AG10803 (cell line): ENCODE measurements at places on chromosomes 2 and 18.

DNA sequence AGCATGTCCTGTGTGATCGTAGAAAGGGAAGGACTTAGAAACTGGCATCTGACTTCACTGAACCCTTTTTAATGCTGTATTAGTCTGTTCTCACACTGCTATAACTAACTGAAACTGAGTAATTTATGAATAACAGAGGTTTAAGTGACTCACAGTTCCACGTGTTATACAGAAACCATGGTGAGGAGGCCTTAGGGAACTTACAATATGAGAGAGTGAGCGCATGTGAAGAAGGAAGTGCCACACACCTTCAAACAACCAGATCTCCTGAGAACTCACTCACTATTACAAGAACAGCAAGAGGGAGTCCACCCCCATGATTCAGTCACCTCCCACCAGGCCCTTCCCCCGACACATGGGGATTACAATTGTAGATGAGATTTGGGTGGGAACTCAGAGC lies 811.3 kb downstream of the CPS1 start:
- no peak for DNase-seq

GRCh38 chr2:211237586-211238275 lies 681.3 kb downstream of the CPS1 start:
- no peak for DNase-seq

- no peak for DNase-seq
These were observed 519.6 kb upstream of the LINC00305 start for GRCh38 chr18:64668461-64668962.

GRCh38 chr18:75264195-75264594 lies 53.6 kb downstream of the TSHZ1 start:
- DNase-seq = no peak

- DNase-seq = no peak
These were observed 10.3 kb downstream of the SNED1 start for GRCh38 chr2:241008711-241009121.

DNA sequence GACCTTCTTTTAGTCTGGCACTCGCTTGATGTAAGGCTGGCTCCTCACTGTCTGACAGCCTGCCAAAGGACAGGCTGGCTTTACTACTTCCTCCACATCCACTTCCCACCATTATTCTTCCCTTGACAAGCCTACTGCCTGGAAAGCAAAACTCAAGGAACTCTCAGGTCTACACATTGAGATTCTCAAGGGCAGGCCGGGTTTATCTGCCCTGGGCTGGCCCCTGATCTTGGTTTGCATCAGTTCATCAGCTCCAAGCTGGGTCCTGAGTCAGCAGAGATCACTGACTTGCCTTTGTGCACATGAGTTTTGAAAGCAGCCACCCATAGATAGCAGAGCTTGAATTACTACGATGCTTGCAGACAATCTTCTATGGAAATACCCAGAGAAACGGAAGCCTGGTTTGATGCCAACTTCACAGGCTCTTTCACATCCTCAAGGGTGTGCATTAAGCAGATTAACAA lies 53.9 kb downstream of the KCTD18 start:
- DNase-seq = no peak

GRCh38 chr2:55653255-55653654 lies 35.8 kb upstream of the PPP4R3B start:
- no peak for DNase-seq

GRCh38 chr2:43524177-43524965 lies 71.5 kb downstream of the THADA start:
- DNase-seq = peak; percentile 4

DNA sequence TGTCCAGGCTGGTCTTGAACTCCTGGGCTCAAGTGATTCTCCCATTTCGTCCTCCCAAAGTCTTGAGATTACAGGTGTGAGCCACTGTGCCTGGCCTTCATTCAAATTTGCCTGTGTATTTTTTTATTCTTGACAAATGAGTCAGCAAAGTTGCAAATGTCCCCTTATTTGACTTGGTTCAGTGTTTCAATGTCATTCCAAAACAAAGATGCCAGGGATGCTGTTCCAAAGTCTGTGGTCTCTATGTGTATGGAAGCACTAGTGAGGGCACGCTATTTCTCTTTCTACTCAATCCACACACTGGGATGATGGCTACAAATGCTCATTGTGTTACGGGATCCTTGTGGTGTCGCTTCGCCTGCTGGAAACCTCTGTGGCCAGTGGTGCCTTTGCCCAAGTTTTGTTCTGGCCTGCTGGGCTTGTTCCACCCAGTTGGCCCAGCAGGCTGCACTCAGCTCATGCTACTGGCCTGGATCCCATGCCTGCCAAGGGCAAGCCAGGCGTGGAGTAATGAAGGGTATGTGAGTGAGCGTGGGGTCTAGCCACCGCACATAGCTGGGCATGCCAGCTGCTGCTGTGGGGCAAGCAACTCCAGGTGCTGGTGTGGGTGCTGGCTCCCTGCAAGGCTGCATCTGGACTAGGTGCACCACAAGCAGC lies 35.6 kb downstream of the FBXO48 start:
- DNase-seq = no peak

GRCh38 chr18:44098551-44099098 lies 582.1 kb upstream of the SETBP1 start:
- peak; percentile 56 for DNase-seq

DNA sequence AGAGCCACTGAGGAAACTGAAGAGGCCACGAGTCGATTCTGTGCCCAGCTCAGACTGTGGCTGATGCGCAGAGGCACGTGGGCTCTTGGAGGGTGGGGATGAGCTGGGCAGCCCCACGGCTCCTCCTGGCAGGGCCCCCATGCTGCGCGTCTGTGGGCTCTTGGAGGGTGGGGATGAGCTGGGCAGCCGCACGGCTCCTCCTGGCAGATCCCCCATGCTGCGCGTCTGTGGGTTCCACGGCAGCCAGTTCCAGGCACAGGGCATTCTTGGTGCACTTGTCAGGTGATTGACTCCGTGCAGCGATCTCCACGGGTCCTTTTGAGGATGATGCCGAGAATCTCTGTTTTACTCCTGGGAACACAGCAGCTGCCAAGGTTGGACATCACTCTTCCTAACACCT lies 138.1 kb upstream of the ZNF236 start:
- DNase-seq = no peak

DNA sequence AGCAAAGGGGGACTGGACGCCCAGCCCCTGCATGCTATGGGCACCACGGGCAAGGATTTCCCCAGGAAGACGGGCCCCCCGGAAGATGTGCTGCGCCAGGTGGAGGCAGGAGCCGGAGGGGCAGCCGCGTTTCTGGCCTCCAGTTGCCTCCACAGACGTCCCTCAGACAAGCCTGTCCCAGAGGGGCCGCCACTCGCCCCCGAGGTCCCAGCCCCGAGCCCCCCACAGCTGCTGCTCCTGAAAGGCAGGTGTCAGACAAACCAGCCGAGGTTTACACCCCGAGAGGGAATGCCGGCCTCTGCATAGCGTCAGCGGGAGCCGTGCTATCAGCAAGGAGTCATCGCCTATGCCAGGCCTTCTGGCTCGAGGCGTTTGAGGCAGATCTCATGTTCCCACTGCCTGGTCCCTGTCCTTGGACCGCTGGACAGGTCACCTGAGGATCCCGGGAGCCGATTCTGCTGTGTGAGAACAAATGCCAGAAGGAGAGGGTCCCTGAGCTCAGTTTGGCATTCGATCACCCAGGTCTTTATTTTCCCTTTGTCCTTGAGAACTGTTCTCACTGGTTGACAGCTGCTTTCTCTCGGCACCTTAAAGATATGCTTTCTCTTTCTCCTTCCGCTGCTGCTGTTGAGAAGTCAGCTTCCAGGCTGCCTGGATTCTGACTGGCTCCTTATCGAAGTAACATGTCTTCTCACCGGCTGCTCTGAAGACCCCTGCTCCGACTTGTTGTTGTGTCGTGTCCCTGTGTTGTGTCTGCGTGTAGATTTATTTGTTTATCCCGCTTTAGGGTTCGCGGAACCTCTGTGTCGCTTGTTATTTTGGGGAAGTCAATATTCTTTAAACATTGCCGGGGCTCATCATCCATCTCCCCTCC lies 20.6 kb downstream of the CROCC2 start:
- DNase-seq = peak; percentile 13

DNA sequence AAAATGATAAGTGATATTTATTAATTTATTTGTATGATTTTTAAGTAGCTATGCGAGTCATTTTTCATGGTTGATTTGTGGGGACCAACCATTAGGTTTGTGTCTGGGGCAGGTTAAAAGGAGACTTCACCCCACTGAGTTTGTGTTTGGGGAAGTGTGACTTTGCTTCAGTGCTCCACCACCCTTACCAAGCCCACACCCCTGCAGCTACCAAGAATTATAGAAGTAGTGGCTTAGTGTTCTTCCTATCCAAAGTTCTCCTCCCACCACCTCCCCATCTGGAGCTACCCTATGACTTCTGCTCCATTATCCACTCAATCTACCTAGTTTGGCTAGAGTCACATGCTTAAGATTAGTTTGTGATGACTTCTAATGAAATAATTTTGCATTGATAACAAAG lies 182.1 kb upstream of the ZEB2 start:
- DNase-seq = no peak

GRCh38 chr18:2672872-2673271 lies 17.3 kb downstream of the SMCHD1 start:
- no peak for DNase-seq

DNA sequence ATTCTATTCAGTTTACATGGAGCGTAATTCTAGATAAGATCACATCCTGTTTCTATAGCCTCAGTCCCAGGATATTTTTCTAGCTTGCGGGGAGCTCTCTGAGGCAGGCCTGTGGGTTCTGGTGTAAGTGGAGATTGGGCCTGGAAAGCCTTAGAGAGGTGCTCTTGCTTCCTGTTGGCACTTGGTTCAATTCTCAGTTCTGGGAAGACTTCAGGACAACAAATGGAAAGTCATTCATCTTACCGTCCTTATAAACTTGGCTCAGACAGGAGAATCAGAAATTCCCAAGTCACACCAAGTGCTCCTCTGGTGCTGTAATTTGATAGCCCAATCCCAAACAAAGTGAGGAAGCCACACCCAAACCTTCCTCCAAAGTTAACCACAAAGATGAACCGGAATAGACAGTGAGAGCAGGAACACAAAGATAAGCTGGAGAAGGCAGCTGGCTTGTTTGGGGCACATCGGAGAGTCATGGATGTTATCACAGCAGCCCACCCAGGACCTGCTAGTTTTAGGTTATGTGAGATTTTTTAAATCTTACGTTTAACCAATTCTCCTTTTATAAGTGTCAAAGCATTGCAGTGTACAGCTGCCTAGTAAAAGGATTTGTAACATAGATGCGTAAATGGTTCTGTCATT lies 144.3 kb upstream of the MAP3K20 start:
- no peak for DNase-seq

- no peak for DNase-seq
These were observed 3.0 kb upstream of the STK17B start for GRCh38 chr2:196174404-196174803.

DNA sequence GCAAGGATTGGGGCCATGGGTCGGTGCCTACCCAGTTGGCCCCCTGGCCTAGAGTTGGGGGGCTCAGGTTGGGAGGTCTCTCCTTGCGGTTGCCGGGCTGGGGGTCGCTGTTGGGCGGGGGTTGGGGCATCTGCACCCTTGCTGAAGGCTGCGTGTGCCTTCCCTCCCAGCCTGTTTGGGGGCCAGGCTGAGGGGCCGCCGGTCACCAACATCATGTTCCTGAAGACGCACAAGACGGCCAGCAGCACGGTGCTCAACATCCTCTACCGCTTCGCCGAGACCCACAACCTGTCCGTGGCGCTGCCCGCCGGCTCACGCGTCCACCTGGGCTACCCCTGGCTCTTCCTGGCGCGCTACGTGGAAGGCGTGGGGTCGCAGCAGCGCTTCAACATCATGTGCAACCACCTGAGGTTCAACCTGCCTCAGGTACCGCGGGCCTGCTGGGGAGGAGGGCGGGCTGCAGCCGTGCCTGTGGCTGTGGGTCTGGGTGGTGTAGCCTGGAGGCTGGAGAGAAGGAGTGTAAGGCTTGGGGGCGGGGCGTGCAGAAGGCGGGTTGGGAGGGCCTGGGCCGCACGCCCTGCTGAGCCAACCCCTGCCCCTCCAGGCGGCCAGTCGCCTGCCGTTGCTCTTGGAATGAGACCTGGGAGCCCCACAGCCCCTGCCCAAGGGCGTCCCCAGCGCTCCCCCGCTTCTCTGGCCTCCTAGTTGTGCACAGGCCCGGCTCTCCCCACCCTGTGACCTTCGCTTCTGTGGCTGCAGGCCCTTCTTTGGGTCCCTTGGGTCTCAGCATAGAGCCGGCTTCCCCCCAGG lies 7.2 kb upstream of the NEU4 start:
- DNase-seq = no peak

GRCh38 chr2:107597507-107597906 lies 229.2 kb upstream of the RGPD4 start:
- DNase-seq = no peak

DNA sequence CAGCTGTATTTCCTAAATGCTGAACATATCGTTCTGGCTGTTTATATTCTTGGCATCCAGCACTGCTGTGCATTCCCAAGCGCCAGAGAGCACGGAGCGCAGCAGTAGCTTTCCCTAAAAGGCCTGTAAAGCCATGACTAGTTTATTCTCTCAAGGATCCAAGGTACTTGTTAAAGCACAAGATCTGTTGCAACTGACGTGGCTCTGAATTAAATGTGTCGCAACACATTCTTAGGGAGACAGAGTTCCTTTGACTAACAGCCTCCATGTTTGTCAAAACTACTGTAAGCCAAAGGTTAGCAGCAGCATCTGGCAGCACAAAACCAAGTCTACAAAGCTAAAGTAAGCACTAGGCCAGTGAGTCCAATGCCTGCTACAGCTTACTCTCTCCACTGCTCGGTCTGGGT lies 188.6 kb upstream of the FN1 start:
- DNase-seq = peak; percentile 94

GRCh38 chr2:239825705-239825979 lies 199.5 kb downstream of the NDUFA10 start:
- DNase-seq = no peak

DNA sequence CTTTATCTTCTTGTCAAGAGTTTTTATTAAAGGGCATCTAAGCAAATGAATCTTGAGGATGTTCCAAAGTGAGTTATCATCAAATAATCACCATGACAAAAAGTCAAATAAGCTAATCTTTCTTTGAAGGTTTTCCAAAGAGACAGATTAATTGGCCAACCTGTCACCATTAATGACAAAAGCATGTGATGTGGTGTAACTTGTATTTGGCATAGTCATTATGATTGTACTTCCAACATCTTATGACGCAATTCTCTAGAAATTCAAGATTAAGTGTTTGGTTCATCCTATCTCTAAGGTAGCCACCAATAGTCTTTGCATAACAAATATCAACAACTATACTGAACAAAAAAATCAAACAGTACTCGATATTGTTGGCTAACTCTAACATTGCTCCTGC lies 28.6 kb downstream of the RBMS1 start:
- peak; percentile 52 for DNase-seq

DNA sequence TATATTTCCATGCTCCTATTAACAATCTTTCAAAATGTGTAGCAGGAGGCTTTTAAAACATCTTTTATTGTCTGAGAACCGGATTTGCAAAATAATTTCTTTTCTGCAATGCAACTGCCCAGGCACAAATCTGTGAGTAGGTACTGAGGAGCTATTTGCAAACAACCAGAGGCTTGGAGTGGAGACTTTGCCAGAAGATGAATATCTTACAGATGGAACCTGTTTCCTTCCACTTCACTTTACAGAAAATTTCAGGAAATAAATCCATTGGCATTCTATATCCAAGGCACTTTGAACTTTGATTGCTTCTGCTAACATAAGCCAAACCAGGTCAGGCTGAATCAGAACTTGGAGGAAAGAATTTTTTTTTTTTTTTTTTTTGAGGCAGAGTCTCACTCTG lies 237.4 kb upstream of the REV1 start:
- DNase-seq = peak; percentile 38

GRCh38 chr2:133092571-133092970 lies 422.6 kb upstream of the LYPD1 start:
- DNase-seq = no peak
